ENCODE measurements at places on chromosomes 13 and 19.

- no peak for DNase-seq
These were observed 77.7 kb downstream of the LRRC63 start for GRCh38 chr13:46289260-46289955.

GRCh38 chr13:51723529-51723928, 80.4 kb downstream of the DHRS12 start:
- no peak for DNase-seq

- DNase-seq: no peak
These were observed 64.3 kb downstream of the TBC1D4 start for GRCh38 chr13:75417656-75418055.

- DNase-seq: no peak
These were observed 38.6 kb upstream of the CD33 start for GRCh38 chr19:51186323-51186722.

DNA sequence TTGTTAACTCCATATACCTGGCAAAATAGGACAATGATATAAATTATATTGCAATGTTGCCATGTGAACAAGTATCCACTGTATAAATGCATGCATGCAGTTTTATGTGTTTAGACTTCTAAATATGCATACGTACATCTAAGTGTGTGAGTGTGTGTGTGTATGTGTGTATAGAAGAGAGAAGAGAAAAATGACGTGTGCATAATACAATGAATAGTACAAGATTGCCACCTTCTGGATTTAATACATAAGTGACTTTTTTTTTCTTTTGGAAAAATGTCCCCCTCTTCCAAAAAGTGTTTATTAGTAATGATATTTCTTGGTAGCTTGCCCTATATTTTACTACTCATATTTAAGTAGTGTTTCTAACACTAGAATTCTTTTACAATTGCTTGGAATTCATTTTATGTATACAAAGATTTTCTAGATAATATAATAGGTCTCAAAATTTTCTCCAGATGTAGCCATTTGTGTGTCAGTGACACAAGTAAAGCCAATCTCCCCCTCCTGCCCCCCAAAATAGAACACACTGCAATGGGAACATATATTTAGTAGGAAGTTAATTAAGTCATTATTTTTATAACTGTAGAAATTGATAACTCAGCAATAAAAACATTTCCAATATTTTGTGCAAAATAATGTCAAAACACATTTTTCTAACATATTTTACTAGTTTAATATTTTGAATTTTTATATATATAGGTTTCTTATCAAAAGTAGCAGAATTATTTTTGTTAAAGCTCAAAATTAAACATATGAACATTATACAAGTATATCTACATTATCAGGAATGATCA, 783.3 kb upstream of the ATXN8OS start:
- DNase-seq: no peak

- DNase-seq: no peak
These were observed 21.1 kb upstream of the CFAP97D2 start for GRCh38 chr13:114157869-114158495.

DNA sequence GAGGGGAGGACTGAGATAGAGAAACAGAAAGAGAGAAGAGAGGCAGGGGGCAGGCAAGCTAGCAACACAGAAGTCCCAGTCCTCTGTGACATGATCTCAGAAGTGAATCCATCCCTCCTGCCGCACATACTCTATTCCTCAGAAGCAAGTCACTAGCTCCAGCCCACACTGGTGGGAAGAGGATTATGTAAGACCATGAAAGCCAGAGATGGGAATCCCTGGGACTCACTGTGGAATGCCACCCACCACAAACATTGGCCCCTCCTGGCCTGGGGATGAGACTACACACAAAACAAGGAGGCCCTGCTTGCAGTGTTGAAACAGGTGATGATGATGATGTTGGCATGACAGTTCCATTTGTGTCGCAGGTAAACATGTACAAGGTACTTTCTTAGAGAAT, 419.9 kb downstream of the IRS2 start:
- no peak for DNase-seq

GRCh38 chr13:37485756-37486155, 112.8 kb downstream of the POSTN start:
- DNase-seq: no peak

Measured in liver (tissue), 10 donors.